Endothelial cell of umbilical vein (primary cell): ENCODE measurements at places on chromosomes 2 and 18. TPM values are rescaled to one million over a fixed set of nuclear protein-coding genes. Genes with fewer than 3 reads are reported as not detected.

Gene MERTK
- 38.6 and 39.6 TPM in 2 replicates for polyA plus RNA-seq

Gene FBLN7
- polyA plus RNA-seq, result 3.1 and 3.4 TPM in 2 replicates

Gene WNT10A
- polyA plus RNA-seq, result not detected in 2 replicates

Gene LBX2
- 2.8 and 4.0 TPM in 2 replicates for polyA plus RNA-seq

- DNase-seq, result peak; percentile 64
Measured at GRCh38 chr18:59873641-59874040, 26.2 kb upstream of the PMAIP1 start.

DNA sequence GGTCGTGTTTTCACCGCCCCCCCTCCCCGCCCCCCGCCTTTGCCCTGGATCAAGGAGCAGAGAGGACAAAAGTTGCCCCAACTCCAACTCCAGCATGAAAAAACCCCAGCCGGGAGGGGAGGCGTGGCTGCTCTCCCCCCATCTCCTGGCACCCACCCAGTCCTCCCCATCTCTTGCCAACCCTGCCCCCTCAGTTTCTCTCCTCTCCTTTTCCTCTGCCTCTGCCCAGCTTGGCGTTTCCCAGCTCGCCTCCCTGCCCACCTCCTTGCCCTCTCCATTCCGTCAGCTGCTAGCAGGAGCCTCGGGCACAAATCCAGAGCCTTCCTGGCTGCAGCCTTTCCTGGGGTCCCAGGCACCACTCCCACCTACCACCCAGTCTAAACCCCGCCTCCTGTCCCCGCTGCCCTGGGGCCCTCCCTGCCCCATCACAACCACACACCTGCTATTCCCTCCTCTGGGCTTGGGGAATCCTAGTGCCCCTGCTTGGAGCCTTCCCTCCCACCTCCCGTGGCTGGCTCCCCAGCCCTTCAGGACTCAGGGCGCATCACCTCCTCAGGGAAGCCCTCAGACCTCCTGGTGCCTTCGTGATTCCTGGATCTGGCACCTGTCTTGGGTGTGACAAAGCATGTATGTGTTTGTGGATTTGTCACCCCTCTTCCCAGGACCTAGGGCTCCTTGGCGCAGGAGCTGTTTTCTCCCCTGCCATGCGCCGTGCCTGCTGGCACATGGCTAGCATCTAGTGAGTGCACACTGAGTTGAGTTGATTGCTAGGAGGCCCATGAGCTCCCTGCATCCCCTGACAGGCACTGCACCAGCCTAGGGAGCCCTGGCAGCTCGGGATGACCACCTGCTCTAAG, 209.1 kb downstream of the TFCP2L1 start:
- no peak for DNase-seq

DNA sequence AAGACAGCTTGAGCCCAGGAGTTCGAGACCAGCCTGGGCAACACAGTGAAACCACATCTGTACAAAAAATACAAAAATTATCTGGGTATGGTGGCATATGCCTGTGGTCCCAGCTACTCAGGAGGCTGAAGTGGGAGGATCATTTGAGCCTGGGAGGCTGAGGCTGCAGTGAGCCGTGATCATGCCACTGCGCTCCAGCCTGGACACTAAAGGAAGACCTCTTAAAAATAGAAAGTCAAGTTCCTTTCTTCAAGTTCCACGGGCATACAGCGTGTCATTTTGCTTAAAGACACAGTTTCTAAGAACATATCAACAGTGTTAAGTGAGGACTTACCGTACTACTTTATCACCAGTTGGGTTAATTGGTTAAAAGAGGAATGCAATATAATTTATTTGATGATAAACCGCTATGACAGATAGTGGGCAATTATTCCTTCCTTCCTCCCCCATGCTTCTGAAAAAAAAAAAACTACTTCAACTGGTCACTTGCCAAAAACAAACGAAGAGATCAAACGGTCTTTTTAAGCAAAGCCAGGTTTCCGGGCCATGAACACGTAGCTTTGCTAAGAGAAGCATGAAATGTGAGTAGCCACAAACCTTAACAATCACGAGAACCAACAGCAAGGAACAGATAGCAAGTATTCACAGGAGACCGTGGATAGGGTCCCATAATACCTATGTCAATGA, 21.4 kb downstream of the AP1S3 start:
- DNase-seq, result peak; percentile 65

- no peak for DNase-seq
Measured at GRCh38 chr18:49082714-49083688, 132.2 kb upstream of the SMAD7 start.

DNA sequence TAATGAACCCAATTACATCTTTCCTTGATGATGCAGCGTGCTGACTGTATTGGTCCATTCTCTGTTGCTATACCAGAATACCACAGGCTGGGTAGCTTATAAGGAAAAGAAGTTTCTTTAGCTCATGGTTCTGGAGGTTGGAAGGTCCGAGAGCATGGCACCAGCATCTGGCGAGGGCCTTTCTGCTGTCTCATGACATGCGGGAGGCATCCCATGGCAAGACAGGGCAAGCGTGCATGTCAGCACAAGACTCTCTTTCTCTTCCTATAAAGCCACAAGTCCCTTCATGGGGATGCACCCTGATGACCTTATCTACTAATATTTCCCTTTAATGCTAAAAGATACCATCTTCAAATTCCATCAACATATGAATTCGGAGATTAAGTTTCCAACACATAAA, 122.8 kb upstream of the FHL2 start:
- no peak for DNase-seq

DNA sequence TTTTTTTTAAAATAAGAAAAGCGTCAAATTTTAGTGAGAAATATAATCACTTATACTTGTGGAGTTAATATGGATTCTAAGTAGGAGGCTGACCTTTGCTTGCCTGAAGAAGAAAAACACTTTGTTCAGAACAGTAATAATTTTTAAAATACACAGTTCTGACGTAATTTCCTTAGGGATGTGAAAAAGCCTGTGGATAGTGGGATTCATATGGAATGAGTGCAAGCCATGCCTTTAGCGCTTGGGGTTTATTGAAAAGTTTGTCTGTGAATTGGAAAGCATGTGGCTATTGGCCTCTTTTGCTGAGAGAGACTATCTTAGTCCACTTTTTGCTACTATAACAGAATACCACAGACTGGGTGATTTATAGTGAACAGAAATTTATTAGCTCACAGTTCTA, 151.3 kb downstream of the CCDC85A start:
- DNase-seq, result no peak

DNA sequence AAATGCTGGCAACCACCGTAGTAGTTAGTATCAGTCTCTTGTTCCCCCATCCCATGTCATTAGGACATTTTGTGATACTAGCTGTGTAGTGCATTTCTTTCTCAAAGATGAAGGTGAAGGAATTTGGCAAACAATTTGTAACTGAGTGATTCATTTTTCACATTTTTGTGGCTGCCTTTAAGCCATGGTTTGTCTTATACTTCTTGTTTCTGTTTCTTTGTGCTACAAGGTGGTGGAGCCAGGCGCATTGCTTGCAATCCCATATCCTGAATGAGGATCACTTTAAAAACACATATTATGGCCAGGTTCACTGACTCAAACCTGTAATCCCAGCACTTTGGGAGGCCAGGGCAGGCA, 40.6 kb downstream of the GPD2 start:
- no peak for DNase-seq

GRCh38 chr2:200051611-200051945, 96.2 kb downstream of the MAIP1 start:
- DNase-seq, result no peak

DNA sequence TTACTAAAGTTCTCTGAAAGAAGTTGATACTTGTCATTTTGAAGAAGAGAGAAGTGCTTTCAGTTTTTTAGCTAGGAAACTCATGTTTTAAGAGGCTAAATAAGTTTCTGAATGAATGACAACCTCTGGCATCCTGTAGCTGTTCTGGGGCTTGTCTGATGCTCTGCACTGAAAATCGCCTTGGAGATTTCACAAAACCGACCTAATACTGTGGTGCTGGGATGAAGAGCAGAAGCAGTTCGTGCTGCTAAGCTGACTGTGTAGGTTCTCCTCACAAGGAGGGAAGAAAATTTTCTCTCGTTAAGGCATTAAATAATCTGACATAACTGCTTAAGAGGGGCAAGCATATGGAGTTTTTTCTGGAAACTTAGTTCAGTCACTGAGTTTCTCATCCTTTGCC, 193.2 kb downstream of the LTBP1 start:
- no peak for DNase-seq

- peak; percentile 43 for DNase-seq
Measured at GRCh38 chr2:54176577-54176976, 61.2 kb downstream of the ACYP2 start.

DNA sequence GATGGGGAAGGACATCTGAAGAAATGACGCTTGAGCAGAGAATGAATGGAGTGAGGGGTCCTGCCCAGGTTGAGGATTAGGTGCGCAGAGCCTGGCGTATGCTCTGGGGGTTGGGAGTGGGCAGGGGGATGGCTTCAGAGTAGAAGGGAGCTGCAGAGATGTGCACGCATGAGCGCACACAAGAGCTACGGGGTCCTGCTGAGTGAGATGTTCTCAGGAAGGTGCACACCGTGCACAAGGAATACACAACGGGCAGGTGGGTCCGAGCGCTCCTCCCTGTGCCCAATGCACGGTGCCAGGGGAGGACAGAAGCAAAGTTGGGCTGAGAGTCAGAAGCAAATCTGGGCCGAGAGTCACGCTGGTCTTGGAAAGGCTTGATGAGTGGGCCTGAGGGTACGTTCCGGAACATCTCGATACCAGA, 25.5 kb downstream of the TWIST2 start:
- DNase-seq, result no peak
